Activated CD8-positive, alpha-beta memory T cell treated with anti-CD3 and anti-CD28 coated beads, Interleukin-2, amount 50 U/mL, for 48 hours (primary cell): ENCODE measurements at places on chromosomes 11 and 22.

DNA sequence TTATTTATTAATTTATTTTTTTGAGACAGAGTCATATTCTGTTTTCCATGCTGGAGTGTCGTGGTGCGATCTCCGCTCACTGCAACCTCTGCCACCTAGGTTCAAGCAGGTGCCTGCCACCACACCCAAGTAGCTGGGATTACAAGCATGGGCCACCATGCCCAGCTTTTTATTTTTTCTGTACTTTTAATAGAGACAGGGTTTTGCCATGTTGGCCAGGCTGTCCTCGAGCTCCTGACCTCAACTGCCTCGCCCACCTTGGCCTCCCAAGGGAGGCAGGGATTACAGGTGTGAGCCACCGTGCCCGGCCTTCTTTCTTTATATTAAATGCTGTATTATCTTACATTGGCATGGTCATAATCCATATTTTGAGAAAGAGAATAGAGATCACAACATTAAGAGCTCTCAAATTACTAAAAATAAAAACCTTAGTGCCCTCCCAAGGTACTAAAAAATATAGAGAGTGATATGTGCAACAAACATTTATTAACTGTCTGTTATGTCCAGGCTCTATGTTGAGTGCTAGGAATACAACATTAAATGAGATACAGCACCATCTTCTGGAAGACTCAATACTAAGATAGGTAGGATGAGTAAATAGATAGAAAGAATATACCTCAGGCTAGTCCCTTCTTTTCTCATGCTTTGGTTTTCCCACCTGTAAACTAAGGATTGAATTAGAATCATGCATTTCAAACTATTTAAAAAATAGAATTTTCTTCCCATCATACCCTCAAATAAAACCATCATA lies 84.1 kb downstream of the BBOX1 start:
- DNase-seq = no peak

- DNase-seq = no peak
Measured at GRCh38 chr11:73478737-73479347, 102.6 kb downstream of the RELT start.

GRCh38 chr11:41988951-41989572 lies 529.6 kb upstream of the LRRC4C start:
- DNase-seq = no peak

DNA sequence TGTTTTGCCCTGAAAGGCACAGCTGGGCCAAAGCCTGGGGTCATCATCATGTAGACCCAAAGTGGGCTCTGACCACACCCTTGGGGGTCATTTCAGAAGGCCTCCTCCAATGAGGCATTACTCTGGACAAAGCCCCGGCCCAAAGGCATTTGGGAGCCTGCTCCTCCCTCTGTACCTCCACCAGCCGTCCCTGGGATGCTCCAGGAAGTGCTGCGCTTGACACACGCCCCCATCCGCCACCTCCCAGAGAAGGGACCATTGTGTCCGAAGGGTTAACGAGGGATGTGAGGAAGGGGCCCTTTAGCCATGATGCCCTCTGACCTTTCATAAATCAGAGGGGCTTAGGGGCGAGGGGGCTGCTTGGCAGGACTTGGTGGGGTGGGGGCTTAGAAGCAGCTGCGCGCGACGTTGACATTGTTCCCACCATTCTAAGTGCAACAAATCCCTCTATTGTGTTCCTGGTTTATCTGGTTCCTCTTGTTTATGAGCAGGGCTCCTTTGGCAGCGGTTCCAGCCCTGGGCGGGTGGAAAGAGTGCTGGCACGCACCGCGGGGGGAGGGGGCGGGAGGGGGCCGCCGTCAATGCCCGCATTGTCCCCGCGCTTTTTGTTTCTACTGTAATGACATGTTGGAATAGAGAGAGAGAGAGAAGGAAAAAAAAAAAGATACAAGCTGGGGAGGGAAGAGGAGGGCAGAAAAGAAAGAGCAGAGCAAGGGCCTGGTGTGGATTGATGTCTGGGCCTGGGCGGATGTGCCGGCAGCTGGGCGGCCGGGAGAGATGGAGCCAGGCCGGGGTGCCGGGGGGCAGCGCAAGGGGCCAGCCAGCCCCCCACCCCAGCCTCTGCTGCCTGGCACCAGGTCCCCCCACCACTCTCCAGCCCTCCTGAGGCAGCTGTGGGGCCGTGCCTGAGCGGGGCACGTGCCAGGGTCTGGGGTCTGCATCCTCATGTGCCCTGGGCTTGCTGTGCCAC lies 32.1 kb upstream of the SOX10 start:
- DNase-seq = no peak

DNA sequence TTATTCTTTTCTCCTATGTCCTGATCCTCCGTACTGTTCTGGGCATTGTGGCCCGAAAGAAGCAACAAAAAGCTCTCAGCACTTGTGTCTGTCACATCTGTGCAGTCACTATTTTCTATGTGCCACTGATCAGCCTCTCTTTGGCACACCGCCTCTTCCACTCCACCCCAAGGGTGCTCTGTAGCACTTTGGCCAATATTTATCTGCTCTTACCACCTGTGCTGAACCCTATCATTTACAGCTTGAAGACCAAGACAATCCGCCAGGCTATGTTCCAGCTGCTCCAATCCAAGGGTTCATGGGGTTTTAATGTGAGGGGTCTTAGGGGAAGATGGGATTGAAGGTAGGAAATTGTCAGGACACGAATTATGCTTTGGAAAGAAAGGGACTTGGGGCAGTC lies 843 bp downstream of the OR51T1 start:
- DNase-seq = no peak

GRCh38 chr22:45009606-45010531 lies at the start of gene PHF21B:
TSS of gene PHF21B (minus strand) at chr22:45010005. CDS start at chr22:45009549, 456 bp downstream.
- peak; percentile 78 for DNase-seq

GRCh38 chr11:2375964-2376551 lies 1.1 kb upstream of the CD81 start:
- DNase-seq = no peak

- DNase-seq = no peak
Measured at GRCh38 chr11:71425409-71425808, 22.8 kb downstream of the DHCR7 start.

DNA sequence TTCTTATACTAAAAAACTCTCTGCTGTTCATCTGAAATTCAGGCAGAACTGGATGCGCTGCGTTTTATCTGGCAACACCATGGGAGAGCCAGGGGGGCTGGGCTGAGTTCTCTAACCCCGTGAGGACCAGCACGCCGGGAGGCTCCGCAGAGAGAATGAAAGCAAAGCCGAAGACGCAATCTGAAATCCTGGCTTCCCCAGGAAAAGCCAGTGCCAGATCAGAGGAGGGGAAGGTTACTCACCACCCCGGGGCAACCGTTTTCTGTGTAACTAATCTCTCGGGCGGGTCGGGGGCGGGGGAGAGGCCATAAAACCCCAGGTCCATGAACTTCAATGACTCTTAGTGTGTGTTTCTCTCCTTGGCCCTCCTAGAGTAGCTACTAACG lies 99.4 kb downstream of the SHANK2 start:
- no peak for DNase-seq

DNA sequence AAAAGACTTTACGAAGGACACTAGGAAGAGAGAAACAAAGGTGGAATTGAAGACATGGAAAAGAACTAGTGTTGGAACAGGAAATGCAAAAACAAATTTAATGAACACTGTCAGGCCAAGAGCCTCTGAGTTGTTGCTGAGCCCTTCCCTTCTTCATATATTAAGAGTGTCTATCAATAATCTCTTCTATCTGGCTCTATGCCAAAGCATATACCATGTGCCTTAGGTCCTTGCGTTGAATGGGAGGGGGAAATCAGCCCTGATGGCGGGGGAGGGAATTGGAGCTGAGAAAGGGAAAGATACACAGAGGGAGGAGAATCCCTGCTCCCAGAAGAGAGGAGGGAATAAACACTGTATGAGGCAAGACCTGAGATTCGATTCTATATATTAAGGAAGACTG lies 5.5 kb upstream of the OR52B6 start:
- DNase-seq = no peak

DNA sequence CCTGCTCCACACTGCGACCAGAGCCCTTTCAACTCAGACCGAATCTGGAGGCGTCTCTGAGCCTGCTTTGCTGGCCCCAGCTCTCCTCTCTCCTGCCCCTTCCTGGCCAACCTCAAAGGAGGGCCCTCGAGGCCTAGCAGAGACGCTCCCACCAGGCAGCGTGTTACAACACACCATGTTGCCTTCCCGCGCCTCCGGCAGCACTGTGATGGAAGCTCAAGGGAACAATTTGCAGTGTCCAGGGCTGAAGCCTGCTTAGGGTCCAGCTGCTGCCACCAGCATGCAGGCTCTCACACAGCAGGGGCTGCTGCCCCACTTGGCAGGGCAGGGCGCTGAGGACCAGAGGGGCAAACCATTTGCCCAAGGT lies 18.4 kb downstream of the LINC01488 start:
- no peak for DNase-seq

- no peak for DNase-seq
Measured at GRCh38 chr11:32088117-32088941, 2.5 kb upstream of the RCN1 start.

DNA sequence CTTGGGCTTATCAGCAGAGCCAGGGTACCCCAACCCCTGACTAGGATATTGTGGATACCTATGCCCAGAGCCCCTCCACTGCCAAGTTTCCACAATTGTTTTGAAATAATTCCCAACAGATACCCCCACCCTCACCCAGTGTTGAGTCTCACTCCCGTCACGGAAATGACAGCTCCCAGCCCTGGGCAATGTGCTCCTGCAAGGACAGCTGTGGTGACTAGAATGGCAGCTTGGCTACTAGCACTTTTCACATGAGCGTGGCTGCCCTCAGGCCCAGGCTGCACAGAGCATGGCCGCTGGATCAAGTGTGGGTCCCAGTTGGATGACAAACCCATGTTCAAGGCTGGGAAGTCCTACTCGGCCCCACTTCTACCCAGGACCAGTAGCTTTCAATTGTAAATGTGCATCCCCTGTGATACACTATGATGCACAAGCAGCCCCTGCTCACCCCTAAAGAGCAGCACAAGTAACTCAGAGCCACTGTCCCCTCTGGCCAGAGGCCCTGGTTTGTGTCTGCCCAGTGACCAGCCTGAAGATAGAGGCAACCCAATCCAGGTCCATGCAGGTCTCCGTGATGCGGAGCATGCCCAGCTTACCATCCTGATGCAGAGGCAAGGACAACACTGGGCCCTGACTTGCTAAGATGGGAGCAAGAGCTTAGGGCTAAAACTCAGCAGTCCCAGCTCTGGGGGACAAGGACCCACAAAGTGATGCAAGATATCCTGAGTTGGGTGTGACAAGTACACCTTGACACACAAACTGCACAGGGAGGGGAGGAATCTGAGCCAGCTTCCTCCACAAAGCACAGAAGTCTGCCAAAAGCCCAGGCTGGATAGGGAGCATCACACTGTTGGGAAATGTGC lies 13.2 kb downstream of the KCNQ1OT1 start:
- DNase-seq = no peak

DNA sequence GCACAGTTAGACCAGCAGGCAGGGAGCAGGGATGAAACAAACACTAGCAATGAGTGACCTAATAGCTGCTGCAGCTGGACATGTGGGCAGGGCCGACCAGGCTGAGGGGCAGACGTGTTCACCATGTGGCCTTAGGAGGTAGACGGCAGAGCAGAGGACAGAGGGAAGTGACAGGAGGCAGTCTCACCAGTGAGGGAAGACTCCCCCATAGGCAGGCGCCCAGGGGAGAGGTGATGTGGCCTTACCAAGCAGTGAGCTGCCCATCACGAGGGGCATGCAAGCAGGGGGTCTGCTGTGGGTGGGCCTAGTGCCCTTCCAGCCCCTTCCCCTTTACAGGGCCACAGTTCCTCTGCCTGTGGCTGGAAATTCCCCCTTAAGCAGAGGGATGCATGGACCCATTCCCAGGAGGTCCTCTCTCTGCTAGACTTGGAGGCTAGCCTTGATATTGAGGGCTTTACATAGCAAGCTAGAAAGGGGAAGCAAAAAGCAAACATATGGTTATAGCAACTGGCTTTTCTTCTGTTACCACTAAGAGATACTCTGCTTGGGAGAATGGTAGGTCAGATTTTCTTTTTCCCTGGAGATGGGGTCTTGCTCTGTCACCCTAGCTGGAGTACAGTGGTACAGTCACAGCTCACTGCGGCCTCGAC lies 67.6 kb downstream of the MPPED1 start:
- no peak for DNase-seq

GRCh38 chr11:133790995-133791394 lies 54.3 kb downstream of the SPATA19 start:
- no peak for DNase-seq

GRCh38 chr22:27490080-27490479 lies 311.5 kb downstream of the MN1 start:
- no peak for DNase-seq

- peak; percentile 89 for DNase-seq
Measured at GRCh38 chr11:124746621-124747243, 5.3 kb downstream of the VSIG2 start.

GRCh38 chr11:128195057-128195751 lies 392.2 kb downstream of the ETS1 start:
- no peak for DNase-seq

DNA sequence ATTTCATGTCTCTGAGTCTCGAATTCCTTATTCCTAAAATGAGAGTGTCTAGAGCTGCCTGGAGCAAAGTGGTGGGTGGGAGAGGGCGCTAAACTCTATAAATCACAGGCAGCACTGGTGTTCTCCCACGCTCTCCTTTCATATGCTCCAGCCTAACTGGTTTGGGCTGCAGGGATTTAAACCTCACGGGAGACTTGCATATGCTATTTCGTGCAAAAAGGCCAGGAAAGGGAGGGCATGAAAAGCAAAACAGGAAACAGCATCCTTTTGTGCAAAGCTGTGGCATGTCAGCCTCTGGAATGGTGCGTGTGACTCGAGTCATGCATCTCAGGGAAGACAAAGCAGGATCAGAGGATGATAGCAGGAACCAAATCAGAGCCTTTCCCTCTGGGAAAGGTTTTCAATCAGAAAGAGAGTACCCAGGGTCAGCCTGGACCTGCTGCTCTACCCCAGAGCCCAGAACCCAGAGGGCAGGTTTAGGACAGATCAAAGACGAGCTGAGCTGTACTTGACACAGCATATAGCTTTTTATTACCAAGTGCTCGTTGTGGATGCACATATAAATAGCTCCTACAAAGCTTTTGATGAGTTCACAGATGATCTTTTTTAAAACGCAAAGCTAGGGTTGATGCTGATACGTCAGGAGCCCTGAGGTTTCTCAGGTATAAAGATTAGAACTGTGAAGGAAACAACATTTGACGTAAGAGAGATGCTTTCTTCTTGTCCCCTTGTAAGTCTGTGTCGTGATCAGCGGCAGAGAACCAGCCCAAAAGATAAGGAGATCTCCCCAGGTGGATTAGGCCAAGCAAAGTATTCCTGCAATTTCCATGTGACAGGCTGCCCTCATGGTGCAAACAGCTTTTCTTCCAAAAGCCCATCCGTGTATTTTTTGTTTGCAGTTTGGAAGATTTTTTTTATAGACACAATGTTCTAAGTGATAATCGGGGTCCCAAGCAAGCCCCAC lies 46.2 kb upstream of the YWHAH start:
- DNase-seq = no peak

GRCh38 chr11:80617156-80617555 lies 1176.3 kb upstream of the TENM4 start:
- no peak for DNase-seq

- DNase-seq = no peak
Measured at GRCh38 chr11:33151399-33151798, 9.9 kb downstream of the CSTF3 start.

GRCh38 chr22:45564349-45565030 lies 61.8 kb downstream of the FBLN1 start:
- DNase-seq = no peak
